NCI-H146 (cell line): ENCODE measurements at places on chromosomes 3 and 15.

GRCh38 chr15:51936105-51936478 is 35.5 kb downstream of the LEO1 start:
- no peak for DNase-seq

- no peak for DNase-seq
Observed at GRCh38 chr3:125460233-125460632, 59.8 kb downstream of the SNX4 start.

GRCh38 chr3:248864-249520 is 52.4 kb downstream of the CHL1 start:
- no peak for DNase-seq

DNA sequence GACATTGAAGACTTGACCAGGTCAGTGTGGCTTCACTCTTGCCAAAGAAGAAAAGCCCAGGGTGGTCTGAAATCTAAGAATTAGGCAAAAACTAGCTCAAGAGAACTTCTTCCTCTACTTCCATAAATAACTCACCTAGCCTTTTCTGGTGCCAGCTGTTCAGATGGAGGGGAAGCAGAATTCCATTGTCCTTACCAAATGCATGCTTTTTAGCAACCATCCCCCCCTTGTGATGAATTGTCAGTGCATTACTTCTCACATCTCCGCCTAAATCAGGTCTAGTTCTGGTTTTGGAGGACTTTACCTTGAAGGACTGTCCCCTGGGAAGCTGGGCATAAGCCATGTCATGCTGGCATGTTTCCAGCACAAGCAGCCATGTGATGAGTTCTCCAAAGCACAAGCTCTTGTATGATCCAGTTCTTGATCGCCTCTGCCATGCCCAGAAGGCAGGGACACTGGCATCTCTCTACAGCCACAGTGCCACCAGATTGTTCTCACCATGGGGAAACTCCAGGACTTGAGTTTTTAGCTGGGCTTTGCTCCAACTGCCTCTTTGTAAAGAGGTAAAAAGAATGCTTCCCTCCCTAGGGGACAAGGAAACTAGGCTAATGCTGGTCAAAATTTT is 96.4 kb upstream of the IL12A start:
- DNase-seq, result no peak
